ENCODE measurements at places on chromosomes 3 and 15.

GRCh38 chr15:90890839-90891238, 6.5 kb downstream of the FES start:
- DNase-seq = no peak

DNA sequence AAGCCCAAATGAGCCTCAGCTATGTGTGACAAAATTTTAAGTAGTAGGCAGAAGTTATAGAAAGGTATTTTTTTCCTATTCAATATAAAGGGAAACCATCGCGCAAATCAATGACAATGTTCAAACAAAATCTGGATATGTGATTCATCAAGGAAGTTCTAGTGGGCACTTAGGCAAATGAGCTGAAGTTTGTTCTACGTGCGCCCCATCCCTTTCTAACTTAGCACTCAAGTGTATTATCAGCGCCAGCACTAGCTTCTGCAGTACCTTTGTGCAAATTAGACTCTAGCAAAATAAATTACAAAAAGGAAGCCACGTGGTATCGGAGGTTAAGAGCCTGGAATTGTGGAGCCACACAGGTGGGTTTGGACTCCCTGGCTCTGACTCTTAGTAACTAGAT, 91.1 kb downstream of the TBL1XR1 start:
- DNase-seq = no peak

DNA sequence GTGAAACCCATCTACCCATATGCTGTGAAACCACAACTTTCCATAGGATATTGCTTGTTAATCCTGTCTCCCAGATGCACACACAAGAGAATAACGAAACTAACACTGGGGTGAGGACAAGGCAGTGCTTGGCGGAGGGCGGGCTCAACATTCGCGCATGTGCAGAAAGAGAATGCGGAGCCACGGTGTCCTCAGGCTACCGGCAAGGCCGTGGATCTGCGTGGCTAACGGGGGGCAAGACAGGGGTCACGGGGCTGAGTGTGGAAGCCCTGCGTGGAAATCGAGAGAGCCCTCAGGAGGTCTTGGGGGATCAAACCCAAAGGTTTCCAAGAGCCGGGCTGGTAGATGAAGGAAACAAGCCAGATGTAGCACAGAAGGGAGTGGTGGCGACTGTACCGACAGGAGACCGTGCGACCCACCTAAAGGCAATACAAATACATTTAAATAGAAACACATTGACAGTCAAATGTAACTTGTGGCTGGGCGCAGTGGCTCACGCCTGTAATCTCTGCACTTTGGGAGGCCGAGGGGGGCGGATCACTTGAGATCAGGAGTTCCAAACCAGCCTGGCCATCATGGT, 48.5 kb upstream of the TRA2B start:
- no peak for DNase-seq

- no peak for DNase-seq
These were observed at the start of gene SLC9A9 for GRCh38 chr3:143847787-143848631. Gene SLC9A9 (minus strand): TSS chr3:143848468. CDS start chr3:143848322, 146 bp downstream.

DNA sequence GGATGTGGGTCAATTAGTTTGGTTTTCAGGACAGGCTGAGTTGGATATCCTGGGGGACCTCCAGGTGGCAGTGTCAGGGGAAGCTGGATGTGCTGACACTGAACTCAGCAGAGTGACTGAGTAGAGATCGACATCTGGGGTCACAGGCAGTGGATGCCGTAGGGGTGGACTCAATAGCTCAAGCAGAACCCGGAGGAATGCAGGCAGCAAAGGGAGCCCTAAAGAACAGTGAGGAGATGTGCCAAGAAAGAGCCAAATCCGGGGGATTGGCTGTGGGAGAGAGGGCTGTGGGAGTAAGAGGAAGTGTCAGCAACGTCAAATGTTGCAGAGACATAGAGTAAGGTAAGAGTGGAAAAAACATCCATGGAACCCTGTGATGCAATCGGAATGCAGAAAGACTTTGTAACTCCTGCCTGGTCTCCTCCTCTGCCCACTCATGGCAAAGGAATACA, 11.6 kb downstream of the CCR5AS start:
- DNase-seq = no peak

- DNase-seq = no peak
These were observed 223.5 kb downstream of the NAALADL2 start for GRCh38 chr3:175082631-175083030.

DNA sequence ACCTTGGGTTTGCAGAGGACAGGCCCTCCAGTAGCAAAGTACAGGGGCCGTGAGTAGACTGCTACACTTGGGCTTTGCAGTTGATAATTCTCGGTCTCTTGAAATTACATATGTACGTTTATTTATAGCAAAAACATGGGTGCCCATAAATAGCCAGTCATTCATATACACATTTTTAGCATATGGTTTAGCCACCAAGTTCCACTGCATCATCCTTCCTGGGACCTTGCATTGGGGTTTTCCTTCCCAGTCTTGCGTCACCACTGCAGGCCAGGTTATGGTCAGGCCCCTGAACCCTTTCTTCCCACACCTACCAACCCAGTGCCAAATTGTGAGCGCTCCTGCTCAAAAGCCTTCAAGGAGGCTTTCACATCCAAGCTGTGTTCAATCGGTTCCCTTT, 12.7 kb downstream of the KLHL25 start:
- no peak for DNase-seq

DNA sequence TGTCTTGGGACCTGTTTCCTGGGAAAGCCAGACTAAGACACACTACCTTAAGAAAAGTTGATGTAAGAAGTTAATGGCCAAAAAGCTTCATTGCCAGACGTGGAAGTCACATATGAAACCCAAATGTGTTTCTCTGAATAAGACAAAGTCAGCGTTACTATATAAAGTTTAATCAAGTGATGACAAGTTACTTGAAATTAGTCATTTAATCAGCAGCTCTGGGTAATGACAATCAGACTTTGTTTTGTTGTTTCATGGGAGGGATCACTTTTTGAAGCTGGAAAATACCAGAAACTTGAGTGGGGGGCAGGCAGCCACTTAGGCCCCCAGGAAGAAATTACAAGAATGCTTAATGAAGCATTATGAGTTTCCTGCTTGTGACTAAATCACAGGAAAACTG, 218.6 kb downstream of the PTPRG start:
- no peak for DNase-seq

- DNase-seq = no peak
These were observed 80.6 kb upstream of the PRR20G start for GRCh38 chr3:127368186-127369032.

DNA sequence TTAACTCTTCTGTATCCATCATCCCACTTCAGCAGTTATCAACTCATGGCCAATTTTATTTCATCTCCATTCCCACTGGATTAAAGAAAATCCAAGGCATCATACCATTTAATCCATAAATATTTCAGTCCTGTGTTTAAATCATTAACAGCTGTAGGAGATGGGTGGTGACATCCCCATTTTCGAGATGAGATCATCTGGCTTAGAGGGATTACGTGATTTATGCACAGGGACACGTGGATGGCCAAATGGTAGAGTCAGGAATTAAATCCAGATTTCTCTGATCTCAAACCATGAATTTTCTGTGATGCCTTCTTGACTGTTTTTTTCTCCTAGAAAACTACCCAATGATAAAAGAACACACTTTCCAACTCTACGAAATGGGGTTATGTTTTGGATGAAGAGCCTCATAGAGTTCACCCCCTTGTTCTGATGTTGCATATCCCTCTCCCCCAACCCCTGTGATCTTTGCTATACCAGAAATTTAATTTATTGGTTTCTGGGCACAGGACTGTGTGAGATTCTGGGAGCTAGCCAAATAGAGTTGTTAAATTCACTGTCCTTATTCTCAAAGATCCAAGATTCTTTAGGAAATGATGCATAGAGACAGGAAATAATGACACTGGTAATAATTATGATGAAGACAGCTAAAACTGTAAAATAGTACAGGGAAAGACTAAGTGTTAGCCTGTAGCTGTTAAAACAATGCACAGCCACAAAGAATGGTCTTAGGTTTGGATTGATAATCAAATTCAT, 7.4 kb downstream of the ZNF589 start:
- no peak for DNase-seq

- no peak for DNase-seq
These were observed 110.3 kb upstream of the ETV5 start for GRCh38 chr3:186219211-186219638.

DNA sequence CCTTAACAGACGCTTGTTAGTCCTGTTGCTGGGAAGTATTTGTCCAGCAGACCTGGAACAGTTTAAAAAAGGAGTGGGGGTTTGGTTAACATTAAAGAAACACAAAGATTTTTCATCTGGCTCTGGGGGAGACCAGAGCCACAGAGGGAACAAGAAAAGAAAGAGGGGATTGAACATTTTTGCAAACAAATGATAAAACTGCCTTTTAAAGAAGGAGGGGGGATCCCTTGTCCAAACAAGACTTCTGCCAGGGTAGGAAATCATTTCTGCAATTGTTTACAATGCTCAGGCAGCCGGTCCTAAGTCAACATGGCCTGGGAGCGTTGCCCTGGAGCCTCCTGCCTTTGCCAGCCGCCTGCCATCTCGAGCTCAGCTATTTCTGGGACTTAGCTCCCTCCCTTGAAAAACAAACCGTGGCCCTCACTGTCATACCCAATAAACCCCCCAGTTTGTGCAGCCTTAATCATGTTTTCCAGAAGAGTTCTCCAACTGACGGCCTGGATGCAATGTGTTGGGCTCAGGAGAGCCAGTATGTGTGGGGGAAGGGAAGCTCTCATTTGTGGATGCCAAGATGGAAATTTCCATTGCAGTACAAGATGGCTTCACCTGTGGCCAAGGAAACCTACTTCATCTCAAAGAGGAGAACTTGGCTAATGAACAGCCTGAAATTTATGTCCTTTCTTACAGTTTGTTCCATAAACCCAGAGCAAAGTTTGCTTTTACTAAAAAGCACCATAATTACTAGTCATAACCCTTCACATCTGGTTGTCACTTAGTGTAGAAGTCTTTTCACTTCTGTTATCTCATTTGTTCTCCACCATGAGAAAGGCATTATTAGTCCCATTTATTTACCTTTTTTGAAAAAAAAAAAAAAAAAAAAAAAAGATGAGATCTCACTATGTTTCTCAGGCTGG, 75.9 kb upstream of the RNU6-1 start:
- no peak for DNase-seq

DNA sequence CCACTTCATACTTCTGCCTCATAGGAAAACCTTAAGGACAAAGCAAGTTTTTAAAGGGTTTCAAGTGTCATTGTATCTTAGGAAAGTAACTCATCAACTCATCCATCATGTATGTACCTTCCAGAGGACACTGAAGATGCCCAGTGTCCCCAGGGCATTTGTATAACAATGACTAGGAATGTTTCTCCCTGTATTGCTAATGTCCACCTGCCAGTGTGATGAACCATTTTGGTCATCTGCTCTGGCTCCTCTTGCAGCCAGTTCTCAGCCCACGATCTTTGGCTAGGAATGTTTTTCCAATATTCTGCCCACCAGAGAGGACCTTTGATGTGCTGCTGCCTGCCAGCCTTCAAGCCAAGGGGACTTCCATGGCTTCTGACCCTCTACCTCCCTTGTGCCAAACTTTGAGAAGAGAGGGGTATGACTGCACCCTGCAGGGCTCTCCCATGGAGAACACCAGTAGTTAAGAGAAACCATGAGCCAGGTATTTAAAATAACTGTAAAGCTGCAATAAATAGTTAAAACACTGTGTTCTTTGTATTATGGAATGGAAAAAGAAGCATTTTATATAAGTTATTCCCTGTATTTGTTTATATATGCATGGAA, 11.4 kb downstream of the LMOD3 start:
- no peak for DNase-seq

DNA sequence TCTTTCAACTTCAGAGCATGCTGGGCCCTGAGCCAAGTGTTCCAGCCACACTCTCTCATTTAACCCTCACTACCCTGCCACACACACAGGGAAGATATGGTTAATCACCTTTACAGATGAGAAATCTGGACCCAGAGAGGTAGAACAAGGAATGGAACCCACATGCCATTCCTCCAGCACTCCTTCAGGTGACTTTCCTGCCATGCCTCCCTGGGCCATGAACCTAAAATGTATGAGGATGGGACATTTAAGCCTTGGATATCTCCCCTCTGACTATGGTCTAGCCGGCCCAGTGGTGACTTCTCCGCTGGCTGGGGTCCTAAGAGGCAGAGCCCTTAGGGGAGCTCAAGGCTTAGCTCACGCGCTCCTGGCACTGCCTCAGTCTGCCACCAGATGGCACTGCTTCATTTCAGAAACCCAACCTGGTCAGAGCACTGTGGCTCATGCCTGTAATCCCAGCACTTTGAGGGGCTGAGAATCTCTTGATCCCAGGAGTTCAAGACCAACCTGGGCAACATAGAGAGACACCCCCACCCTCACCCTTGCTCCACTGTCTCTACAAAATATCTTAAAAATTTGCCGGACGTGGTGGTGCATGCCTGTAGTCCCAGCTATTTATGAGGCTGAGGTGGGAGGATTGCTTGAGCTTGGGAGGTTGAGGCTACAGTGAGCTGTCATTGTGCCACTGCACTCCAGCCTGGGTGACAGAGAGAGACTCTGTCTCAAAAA, 2.2 kb upstream of the DCAF1 start:
- DNase-seq = peak; percentile 40

DNA sequence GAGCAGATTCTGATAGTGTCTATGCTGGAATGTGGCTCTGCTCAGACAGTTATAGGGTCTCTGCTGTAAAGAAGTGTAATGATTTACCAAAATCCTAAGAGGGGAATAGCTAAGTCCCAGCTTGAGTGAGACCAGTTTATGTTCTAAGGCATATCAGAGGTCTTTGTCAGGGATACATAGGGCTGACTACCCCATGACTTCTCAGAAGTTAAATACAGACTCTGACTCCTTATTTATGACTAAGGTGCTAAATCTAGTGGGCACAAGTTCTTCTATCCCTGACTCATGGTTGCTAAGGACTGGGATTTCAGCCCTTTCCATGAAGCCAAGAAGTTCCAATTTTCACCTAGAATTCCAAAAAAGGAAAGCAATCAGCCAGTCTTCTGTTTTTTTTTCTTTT, 192.6 kb upstream of the POU1F1 start:
- DNase-seq = peak; percentile 36

DNA sequence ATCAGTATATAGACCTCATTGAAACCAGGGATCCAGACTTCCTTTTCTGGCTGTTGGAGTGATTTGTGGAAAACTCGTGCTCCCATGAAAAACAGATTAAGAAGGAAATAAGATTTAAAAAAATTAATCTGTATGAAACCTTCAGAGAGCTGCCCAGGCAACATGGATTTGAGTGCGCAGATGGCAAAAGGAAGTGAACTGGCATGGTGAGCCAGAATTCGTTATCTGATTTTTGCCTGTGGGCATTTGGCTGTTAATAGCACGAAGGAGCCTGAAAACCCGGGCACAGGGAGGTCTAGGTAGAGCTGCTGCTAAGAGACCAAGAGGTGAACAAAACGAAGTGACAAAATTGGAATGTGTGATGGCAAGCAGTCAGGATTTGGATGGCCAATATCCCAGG, 19.1 kb upstream of the SPINK8 start:
- no peak for DNase-seq

Measured in RCC 7860 (cell line).